Gastrocnemius medialis (tissue), 4 donors: ENCODE measurements at places on chromosomes 3 and 15. TPM values are rescaled to one million over a fixed set of nuclear protein-coding genes. Genes with fewer than 3 reads are reported as not detected.

The ARHGAP11A gene
- total RNA-seq, result 0.49 TPM

DNA sequence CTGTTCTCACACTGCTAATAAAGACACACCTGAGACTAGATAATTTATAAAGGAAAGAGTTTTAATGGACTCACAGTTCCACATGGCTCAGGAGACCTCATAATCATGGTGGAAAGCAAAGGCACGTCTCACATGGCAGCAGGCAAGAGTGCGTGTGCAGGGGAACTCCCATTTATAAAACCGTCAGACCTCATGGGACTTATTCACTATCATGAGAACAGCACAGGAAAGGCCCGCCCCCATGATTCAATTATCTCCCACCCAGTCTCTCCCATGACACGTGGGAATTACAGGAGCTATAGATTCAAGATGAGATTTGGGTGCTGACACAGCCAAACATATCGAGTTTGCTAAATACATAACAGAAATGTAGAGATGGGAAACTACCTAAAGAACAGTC lies 39.5 kb upstream of the DGKG start:
- H3K36me3 ChIP-seq, result no peaks in the 10 kb centered on the region
- no peak for DNase-seq
- H3K27me3 ChIP-seq, result no peaks in the 10 kb centered on the region
- no peak overlapping the region for H3K4me3 ChIP-seq

- H3K4me1 ChIP-seq, result no peaks in the 10 kb centered on the region
- no peaks in the 10 kb centered on the region for H3K27me3 ChIP-seq
- H3K27ac ChIP-seq, result no peak overlapping the region
- no peak overlapping the region for H3K4me3 ChIP-seq
- DNase-seq, result no peak
Observed at GRCh38 chr3:114310695-114311094, 16.9 kb downstream of the TIGIT start.

DNA sequence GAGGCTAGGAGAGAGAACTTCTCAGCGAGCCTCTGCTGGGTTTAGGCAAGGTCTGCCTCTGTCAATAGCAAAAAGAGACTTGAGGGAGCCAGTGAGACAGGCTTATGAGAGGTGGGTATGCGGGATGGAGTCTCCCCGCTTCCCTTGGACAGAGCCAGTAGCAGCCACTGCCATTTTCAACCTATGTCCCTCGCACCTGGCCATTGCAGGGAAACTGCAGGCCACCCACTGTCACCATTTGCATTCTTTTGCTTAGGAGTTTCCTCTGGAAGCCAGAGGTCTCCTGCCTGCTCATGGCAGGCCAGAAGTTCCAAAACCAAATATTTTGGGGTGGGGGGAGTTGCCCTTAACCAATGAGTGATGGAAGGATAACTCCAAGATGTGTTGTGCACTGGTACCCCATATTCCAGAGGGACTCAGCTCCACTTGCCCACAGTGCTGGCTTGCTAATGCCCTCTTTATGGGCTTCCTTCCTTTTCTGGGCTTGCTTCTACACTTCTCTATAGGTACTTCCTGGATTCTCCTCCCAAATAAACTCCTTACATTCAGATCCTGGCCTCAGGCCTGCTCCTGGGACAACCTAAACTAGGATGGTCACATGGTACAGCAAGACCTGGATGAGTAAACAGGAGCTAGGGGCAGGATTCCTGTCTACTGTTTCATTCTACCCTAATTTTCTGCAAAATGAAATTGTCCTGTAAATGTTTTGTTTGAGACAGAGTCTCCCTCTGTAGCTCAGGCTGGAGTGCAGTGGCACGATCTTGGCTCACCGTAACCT lies 108.9 kb upstream of the PROK2 start:
- no peaks in the 10 kb centered on the region for H3K27me3 ChIP-seq
- H3K27ac ChIP-seq, result no peak overlapping the region
- no peaks in the 10 kb centered on the region for H3K4me1 ChIP-seq
- no peaks in the 10 kb centered on the region for H3K36me3 ChIP-seq

- H3K4me1 ChIP-seq, result no peaks in the 10 kb centered on the region
- no peaks in the 10 kb centered on the region for H3K36me3 ChIP-seq
- DNase-seq, result no peak
- no peak overlapping the region for H3K27ac ChIP-seq
Observed at GRCh38 chr3:25142609-25143355, 285.3 kb upstream of the RARB start.

DNA sequence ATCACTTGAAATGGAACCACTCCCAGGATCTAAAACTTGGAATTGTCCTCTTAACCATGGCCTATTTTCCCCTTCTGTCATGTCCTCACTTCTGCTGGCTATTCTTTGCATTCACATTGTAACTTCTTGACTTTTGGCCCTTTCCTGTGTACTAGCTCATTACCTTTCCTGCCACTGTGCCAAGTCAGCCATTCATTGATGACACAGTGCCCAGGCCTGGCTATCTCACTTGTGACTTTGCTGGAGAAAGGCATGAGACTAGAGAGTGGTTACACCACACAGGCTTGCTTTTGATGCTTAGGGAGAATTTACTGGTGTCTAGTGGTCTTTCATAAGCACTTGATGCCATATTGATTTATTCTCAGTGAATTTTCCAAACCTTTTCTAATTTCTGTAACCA lies 101.1 kb downstream of the NR1D2 start:
- DNase-seq, result no peak
- no peaks in the 10 kb centered on the region for H3K27me3 ChIP-seq
- peaks cover 16% of the 10 kb centered on the region for H3K4me1 ChIP-seq
- no peak overlapping the region for H3K4me3 ChIP-seq

GRCh38 chr15:33311312-33311971 lies 675 bp downstream of the RYR3 start:
- peak overlapping the region; percentile 50 for H3K4me3 ChIP-seq
- H3K27ac ChIP-seq, result peak overlapping the region; percentile 81
- no peaks in the 10 kb centered on the region for H3K27me3 ChIP-seq
- H3K36me3 ChIP-seq, result no peaks in the 10 kb centered on the region

- no peak for DNase-seq
- no peak overlapping the region for H3K4me3 ChIP-seq
- H3K27me3 ChIP-seq, result no peaks in the 10 kb centered on the region
- H3K36me3 ChIP-seq, result no peaks in the 10 kb centered on the region
- no peak overlapping the region for H3K27ac ChIP-seq
Observed at GRCh38 chr15:87345961-87346360, 910.6 kb downstream of the NTRK3 start.

GRCh38 chr3:98817547-98818041 lies 54.5 kb downstream of the ST3GAL6 start:
- H3K36me3 ChIP-seq, result no peaks in the 10 kb centered on the region
- no peak overlapping the region for H3K27ac ChIP-seq
- H3K4me1 ChIP-seq, result no peaks in the 10 kb centered on the region
- no peaks in the 10 kb centered on the region for H3K27me3 ChIP-seq

DNA sequence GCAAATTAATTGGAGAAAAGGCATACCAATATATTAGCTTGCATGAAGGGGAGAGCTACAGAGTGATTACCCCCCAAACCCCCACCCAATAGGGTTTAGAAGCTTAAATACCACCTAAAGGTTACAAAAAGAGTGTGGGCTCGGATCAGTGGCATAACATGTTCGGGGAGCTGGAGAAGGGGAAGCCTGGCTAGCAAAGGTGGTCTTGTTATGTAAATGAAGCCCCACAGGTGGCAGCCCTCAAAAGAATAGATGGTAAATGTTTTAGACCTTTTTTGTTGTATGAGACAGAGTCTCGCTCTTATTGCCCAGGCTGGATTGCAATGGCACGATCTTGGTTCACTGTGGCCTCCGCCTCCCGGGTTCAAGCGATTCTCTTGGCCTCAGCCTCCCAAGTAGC lies 10.9 kb upstream of the PXK start:
- no peaks in the 10 kb centered on the region for H3K4me1 ChIP-seq
- DNase-seq, result no peak
- no peak overlapping the region for H3K27ac ChIP-seq
- H3K4me3 ChIP-seq, result no peak overlapping the region
- H3K36me3 ChIP-seq, result peaks cover 23% of the 10 kb centered on the region

- no peak for DNase-seq
- no peak overlapping the region for H3K4me3 ChIP-seq
- H3K27ac ChIP-seq, result no peak overlapping the region
- H3K4me1 ChIP-seq, result no peaks in the 10 kb centered on the region
- no peaks in the 10 kb centered on the region for H3K27me3 ChIP-seq
Observed at GRCh38 chr3:149266736-149267135, 45.1 kb upstream of the CP start.

DNA sequence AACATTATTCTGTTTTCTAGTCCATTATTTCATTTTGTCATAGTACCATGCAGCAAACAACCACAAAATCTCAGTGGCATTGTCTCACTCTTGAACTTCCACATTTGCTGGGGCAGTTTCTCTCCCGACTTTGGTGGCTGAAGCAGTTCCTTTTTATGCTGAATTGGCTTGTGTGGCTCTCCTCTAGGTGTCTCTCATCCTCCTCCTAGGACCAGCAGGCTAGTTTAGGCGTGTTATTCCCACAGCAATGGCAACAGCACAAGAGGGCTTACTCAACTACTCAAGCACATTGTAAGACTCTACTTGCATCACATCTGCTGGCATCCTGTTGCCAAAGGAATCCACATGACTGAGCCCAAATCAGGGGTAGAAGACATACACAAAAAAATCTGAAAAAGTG lies 201.8 kb upstream of the KCNH8 start:
- DNase-seq, result no peak
- no peaks in the 10 kb centered on the region for H3K36me3 ChIP-seq
- H3K27ac ChIP-seq, result no peak overlapping the region
- no peaks in the 10 kb centered on the region for H3K27me3 ChIP-seq
- H3K4me1 ChIP-seq, result no peaks in the 10 kb centered on the region

- H3K4me3 ChIP-seq, result peak overlapping the region; percentile 61
- no peaks in the 10 kb centered on the region for H3K27me3 ChIP-seq
- DNase-seq, result no peak
- peaks cover 16% of the 10 kb centered on the region for H3K4me1 ChIP-seq
- no peaks in the 10 kb centered on the region for H3K36me3 ChIP-seq
Observed at GRCh38 chr3:180680097-180680430, 775 bp upstream of the CCDC39 start.

- H3K4me1 ChIP-seq, result no peaks in the 10 kb centered on the region
- no peak overlapping the region for H3K27ac ChIP-seq
- no peak overlapping the region for H3K4me3 ChIP-seq
- H3K27me3 ChIP-seq, result no peaks in the 10 kb centered on the region
- DNase-seq, result no peak
Observed at GRCh38 chr3:132966374-132966773, 71.8 kb upstream of the TMEM108 start.
